Activated CD4-positive, alpha-beta T cell treated with anti-CD3 and anti-CD28 coated beads, Interleukin-2, amount 10 ng/mL, durations not matched to agents 7 days and 5 days (primary cell): ENCODE measurements at places on chromosomes 7 and 10. TPM values are rescaled to one million over a fixed set of nuclear protein-coding genes. Genes with fewer than 3 reads are reported as not detected.
A peak's percentile ranks its signal among the peaks of the same experiment; 100 is the strongest.

The CYP3A7 gene
- not detected for total RNA-seq

DNA sequence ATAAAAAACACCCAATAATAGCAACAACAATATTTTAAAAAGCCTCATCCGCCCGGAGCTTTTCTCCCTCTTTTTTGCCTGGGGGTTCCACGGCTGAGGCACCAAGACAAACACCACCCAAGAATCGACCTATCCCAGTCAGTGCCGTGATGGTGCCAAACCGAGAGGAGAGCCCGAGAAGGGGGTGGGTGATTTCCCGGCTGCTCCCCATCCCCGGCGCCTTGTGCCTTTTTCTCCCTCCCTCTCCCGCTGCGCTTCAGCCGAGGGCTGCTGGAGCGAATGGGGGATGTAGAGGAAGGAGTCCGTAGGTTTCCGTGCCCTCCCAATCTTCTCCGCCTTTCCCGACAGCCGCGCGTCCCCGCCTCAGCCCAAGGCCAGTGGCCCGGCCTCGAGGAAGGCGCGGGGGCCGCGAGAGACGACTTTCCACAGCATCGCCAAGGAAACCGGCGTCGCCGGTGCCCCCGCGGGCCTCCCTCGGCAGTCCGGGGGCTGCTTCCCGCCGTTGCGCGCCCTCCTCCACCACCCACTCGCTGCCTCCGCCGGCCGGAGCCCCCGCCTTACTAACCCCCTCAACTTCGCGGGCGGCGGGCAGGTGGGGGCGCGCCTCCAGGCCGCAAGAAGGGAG, 1.3 kb downstream of the EGR2 start:
- DNase-seq: no peak

The NUTM2E gene
- 0.67 TPM for total RNA-seq

GRCh38 chr7:29990931-29991330, 1.3 kb upstream of the SCRN1 start:
- DNase-seq: no peak

DNA sequence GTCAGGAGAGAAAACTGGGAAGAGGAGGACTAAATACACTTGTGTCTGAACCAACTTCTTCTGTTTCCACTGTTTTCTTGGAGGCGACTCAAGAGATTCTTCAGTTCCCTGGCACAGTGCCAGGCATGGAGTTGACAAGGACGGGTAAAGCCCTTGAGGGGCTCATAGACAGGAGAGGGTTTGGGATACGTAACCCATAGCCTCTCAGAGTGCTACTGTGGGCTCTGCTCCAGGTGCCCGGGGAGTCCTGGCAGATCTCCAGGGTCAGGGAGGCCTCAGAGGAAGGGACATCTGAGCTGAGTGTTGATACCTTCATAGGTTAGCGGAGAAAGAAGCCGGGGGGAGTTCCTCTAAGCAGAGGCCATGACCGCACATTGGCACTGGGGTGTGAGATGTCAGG, 42.0 kb downstream of the GALNT17 start:
- DNase-seq: no peak

- DNase-seq: no peak
Observed at GRCh38 chr10:89309156-89310055, 7.6 kb downstream of the IFIT2 start.

GRCh38 chr10:9010931-9011670, 956.6 kb downstream of the GATA3 start:
- no peak for DNase-seq

DNA sequence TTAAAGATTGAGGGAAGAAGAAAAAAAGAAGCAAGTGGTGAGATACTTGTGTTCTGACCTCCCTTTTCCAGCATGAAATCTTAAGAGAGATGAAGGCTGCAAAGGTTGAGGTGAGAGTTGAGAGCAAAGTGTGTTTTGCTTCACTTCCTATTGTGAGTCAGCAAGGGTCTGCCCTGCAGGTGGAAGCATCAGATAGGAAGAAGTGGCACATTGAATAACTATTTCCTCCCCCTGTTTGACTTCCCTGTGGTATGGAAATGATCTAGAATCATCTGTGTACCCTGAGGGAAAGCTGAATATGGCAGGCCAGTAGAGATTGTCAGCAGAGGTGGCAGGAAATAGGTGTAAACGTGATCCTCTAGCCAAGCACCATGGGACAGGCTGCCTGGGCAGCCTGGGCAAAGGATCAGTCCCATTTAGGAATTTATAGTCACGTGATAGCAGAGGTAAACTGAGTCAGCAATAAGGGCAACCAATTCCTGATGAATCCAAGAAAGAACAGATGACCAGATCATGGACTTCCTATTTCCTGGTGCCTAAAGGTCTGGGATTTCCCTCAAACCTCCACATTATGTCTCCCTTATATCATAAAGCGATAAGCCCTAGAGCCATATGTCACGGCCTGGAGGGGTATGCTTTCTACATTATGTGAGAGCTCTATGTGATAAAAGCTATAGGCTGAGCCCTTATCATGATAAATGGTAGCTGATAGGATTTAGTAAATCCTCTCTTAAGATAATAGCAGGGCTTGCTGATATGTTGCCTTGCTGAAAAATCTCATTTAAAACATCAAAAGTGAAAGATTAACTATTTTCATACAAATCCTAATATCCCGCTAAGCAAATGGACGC, 287.0 kb downstream of the MDFIC start:
- no peak for DNase-seq

DNA sequence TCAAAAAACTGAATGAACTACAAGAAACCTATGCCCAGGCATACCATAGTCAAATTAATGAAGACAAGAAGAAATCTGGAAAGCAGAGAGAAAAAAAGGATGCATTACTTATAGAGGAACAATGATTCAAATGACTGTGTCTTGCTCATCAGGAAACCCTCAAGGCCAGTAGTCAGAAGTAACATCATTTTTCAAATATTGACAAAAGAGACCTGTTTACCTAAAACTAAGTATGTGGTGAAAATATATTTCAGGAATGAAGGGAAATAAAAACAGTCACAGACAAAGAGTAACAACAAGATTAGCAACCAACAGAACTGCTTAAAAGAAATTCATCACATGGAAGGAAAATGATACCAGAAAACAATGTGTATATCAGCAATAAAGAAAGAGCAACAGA, 128.4 kb downstream of the ALOX5 start:
- DNase-seq: no peak

DNA sequence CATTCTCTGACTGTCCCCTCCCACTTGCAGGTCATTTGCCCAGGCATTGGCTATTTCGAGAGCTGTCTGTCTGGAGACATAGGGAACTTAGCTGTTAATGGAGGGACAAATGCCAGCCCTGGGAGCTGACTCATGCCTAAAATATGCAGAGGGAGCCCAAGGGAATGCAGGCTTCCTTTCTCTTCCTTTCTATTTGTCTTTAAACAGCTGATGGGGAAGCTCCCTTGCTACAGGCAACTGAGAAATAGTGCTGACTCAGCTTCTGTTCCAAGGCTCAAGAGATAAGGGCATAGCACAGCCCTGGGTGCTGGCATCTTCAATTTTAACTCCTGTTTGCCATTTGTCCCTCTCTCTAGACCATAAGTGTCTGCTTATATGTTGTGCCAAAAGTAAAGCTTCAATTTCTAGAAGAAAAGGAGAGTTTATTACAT, 82.7 kb upstream of the C1GALT1 start:
- DNase-seq: no peak

- no peak for DNase-seq
Observed at GRCh38 chr7:48180981-48181380, 9.7 kb downstream of the ABCA13 start.

DNA sequence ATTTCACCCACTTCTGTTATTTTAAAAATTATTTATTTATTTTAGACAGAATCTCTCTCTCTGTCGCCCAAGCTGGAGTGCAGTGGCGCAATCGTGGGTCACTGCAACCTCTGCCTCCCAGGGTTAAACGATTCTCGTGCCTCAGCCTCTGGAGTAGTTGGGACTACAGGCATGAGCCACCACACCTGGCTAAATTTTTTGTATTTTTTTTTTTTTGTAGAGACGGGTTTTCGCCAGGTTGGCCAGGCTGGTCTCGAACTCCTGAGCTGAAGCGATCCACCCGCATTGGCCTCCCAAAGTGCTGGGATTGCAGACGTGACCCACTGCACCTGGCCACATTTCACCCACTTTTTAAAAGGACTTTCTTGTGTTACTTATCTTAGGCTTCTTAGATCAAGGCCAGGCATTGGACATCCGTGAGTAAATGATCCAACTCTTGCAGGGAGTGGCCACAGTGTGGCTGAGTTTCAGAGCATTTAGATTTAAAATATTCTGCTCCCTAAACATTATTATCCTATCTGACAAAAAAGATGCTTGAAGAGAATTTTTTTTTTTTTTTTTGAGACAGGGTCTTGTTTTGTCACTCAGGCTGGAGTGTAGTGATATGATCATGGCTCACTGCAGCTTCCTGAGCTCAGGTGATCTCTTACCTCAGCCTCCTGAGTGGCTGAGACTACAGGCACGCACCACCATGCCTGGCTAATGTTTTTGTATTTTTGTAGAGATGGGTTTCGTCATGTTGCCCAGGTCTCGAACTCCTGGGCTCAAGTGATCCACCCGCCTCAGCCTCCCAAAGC, 14.4 kb downstream of the SNX10 start:
- DNase-seq: no peak

The STX1A gene
- total RNA-seq: 6.7 TPM

DNA sequence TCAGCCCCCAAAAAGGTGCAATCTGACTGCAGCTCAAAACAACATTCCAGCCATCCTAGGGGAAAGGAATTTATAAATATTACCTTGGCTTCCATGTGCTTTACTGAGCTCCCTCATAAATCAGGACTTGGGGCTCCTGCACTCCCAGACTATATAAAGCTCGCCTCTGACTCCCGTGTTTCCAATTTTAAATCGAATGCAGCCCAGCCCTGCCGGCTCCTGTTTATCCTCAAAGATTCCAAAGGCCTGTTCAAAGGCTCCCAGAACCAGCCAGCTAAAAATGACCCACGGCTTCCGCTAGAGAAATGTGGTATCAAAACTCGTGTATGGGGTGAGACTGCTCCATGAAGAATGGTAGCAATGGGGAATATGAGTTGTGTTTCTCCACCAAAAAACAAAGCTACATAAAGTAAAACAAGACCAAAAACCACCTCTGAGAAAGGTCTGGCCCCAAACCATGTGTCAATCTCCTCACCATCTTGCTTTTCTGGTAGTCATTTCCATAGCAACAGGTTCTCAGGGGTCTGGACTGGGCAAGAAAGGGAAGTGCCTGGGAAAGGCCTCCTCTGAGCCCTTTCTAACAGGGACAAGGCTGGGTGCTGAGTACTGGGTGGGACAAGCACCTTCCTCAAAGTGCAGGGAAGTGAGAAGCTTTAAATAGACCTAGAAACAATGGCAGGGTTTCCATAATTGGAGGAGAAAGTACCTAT, 5.1 kb downstream of the CALML3 start:
- no peak for DNase-seq

- no peak for DNase-seq
Observed at GRCh38 chr7:84013616-84014240, 180.9 kb downstream of the SEMA3A start.

The GNG11 gene
- not detected for total RNA-seq

DNA sequence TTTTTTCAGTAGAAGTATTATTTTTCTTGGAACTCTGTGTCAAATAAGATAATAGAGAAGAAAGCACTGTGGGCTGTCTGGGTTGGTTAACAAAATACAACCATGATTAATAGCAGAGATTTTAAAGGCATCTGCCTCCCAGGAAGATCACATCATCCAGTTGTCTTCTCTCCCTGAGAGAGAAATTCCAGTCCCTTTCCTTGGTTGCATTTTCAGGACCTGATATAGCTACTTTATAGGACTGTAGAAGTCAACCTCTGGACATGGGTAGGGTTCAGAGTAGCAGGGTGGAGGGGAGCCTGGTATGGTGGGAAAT, 309.9 kb upstream of the IGFBP3 start:
- DNase-seq: no peak

The CYP26C1 gene
- total RNA-seq: 0.07 TPM

The SUN3 gene
- total RNA-seq: not detected

DNA sequence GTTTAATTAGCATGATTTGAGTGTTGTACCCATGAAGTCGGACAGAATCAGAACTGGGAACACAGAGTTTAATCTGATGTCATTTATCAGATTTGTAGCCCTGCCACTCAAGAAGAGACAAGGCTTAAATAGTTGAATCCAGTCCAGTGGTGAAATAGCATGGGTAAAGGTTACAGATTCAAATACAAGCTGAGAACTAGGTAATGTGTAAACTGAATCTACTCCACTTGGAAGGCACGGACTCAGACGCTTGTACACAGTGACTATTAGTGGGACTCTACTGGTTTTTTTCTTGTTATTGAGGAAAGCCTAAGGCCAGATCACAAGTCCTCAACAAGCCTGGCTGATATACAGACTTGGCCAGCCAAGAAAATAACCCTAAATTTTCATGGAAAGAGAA, 142.9 kb downstream of the CTTNBP2 start:
- DNase-seq: no peak

The MYH16 gene
- total RNA-seq: not detected

GRCh38 chr10:1159131-1160061, 103.2 kb downstream of the WDR37 start:
- DNase-seq: no peak

DNA sequence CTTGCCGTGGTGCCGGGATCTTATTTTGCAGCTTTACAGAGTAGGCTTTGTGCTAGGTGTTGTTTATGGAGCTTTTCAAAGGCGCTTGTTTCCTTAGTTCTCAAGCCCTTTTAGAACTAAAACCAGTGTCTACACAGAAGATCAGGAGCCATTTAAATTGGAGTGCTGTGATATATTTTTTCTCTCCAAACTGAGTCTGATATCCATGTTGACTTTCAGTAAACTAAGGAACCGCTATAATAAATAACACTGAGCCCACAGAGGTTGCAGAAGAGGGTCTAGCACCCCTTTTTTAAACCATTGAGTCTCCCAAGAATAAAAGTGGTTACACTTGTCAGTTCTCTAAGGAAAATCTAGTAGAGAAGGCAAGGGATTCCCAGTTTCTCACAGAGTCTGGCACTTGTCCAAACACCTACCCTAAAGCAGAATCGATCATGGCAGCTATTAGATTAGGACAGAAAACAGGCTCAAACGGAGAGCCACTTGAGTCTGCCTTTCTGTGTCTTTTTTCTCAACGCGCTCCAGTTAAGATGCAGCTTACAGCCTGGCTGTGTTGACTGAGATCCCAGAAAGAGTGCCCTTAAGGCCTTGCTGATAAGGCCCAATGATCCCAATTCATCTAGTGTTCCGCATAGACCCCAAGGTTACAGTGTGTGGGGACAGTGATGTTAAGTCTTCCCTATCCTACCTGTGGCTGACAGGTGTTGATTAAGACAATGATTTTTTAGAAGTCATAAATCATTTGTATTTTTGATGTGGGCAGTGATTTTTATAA, 804 bp downstream of the TMEM106B start:
- DNase-seq: peak; percentile 15

DNA sequence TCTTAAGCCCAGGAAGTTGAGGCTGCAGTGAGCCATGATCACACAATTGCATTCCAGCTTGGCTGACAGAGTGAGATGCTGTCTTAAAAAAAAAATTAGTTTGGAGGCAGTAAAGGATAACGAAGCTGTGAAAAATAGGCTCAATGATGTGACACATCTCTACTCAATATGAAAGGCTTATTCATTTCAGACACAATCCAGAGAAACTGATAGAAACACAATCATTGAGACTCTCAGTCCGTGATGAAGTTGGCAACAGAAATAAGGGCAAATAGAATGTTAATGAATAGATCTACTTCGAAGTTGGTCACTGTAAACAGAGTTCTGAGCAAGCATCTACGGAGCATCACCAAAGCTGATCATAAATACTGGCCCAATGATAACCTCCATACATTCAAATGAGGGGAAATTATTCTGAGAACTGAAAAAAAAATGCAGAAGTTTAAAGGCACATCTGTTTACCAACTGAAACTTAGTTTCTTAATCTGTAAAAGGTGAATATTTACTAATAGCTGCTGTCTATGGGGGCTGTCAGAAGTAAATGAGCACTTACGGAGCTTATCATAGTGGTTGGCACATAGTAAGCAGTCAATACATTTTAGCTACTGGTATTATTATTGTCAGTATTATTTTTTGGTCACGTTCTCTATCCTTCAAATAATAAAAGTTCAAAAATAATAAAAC, 70.4 kb downstream of the AKR1B1 start:
- DNase-seq: no peak

The HMX2 gene
- not detected for total RNA-seq
